ENCODE measurements at places on chromosomes 5 and 9.

DNA sequence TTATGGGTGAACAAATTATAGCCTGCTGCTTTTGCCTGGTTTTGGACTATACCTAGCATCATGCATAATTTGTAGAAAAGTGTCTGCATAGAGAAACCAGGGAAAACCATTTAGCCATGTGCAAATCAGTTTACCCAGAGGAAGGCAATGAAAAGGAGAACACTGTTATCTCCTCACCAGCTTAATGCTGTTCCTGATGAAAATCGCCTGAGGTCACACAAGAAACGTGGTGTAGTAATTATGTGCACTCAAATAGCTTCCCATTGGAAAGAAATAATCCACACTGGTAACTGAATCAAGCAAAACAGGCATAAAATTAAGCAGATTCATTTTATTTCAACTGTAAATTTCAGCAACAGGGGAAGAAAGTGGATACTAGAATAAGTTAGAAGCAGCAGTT lies 51.7 kb upstream of the FAM240B start:
- no peak for DNase-seq

GRCh38 chr5:176723440-176723839 lies 76.2 kb downstream of the TSPAN17 start:
- no peak for DNase-seq

DNA sequence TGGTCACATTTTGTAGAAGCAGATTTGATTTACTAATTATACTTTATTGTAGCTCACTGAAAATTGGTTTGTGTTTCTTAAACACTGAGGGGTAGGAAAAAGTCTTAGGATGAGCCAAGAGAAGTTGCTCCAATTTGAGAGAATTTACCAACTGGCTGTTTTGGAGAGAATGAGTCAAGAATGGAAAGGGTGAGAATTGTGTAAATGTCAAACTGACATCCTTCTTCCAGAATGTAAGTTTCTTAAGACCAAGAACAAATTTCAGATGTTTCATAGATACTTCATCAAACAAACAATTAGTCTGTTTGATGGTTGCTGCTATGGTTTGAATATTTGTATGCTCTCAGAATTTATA lies 106.2 kb upstream of the TXNDC8 start:
- DNase-seq: no peak

GRCh38 chr5:56319526-56320181 lies 86.5 kb upstream of the ANKRD55 start:
- no peak for DNase-seq

DNA sequence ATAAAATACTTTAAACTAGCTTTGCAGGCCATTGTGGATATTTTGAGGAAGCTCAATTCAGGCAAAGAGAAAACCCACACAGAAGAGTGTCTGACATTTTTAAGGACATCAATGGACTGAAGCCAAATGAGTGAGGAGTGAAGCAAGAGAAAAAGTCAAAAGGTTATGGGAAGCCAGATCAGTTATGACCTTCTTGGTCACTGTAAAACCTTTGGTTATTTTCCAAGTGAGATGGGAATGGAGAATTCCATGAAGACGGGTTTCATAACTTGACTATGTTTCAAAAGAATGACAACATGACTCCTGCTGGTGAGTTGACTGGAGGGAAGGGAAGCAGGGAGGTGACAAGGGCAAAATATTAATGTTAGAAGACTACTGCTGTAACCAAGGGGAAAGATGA lies 585.2 kb downstream of the EFNA5 start:
- DNase-seq: no peak

DNA sequence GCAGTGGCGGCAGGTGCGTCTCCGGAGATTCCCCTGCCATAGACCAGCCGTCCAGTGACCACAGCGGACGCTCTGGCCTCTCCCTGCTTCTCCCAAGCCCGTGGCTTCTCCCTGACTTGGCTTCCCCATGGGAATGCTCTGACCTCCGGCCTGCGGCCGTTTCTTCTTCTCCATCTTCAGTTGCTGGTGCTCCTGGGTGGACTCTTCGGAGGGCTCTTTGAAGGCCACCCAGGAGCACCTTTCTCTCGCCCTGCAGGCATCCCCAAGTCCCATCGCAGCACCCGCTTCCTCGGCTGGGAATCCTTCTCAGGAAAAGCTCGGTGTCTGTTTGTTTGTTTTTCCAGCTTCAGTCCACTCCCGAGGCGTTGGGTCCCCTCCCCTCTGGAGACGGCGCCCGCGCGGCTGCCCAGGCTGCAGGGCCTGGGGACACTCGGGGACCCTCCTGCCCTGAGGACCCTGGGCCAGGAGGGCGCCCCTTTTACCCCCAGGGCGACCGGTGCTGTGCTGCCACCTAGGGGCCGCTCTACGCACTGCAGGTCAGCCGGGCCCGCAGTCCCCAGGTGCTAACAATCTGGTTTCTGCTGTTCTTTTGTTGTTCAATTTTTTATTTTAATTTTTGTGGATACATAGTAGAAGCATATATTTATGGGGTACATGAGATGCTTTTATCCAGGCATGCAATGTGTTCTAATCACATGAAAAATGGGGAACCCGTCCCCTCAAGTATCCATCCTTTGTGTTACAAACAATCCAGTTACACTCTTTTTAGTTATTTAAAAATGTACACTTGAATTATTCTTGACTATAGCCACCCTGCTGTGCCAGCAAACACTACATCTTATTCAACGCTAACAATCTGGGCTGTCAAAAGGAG lies 197.9 kb upstream of the ADAMTS16 start:
- no peak for DNase-seq

GRCh38 chr9:31323726-31324444 lies 1060.6 kb upstream of the ACO1 start:
- no peak for DNase-seq

DNA sequence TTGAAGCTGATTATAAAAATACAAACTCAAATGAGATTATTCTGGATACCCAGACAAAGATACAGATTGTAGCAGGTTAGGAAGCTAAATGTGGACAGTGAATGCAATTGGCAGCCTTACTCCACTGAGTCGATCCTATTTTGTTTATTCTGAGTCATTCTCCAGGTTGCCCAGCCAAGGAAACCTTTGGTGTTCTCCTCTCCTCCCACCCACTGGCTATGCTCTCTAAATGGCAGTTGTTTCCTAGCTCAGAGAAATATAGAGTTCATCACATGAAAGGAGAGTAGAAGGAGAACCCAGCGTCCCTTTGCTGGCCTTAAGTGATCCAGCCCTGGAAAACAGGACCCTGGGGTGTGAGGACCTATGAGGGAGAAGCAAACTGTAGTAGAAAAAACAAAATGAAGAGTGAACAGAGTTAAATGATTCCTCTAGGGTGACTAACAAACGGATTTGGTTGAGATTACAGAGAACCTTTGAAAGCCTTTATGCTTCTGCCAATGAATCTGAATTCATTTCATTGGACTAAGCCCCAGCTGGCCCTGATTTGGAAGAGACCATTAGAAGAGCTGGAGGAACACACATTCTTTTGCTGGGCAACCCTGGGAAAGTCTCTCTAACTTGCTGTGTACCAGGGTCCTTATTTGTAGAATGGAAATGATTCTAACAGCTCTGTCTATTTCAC lies 95.1 kb downstream of the BRINP1 start:
- peak; percentile 74 for DNase-seq

DNA sequence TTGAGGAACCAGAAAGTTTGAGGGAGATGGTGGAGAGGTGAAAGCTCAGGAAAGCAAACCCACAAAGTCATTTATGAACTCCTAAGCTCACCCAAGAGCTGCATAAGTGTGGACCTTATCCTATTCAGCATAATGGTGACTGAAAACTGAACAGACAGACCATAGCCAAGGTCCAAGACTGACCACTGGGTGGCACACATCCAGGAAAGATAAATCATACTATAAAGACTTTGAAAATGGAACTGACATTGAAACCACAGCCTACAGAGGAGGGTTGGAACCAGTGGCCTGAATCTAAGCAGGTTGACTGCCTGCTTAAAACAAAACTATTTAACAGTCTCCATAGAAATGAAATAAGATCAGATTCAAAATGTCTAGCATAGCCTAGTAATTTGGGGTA lies 121.0 kb upstream of the RGS7BP start:
- DNase-seq: peak; percentile 83

Data from kidney glomerular epithelial cell (primary cell).